ENCODE measurements at places on chromosomes 1 and 21.

DNA sequence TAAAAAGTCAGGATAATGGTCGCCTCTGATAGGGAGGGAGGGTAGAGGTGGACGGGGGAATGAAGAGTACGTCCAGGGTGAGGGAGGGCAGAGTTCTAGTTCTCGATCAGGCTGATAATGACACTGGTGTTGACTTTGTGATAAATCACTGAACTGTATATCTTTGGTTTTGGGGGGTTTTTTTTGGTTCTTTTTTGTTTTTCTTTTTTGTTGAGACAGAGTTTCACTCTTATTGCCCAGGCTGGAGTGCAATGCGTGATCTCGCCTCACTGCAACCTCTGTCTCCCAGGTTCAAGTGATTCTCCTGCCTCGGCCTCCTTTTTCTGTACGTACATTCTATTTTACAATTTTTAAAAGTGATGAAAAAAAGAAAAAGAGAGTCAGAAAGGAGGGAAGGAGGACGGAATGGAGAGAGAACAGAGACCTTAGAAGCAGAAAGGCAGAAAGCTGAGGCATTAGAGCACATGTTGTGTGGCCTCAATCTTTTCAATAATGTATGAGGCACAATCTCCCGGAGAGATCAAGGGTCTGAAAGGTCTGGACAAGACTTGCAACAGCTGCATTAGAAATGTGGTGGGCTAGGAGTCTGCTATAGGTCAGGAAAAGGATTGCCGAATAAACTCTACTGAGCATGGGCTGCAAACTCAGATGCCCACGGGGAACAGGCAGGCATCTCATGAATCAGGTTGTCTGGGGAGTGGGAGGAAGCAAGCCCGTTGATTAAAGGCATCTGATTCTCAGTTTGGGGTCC, 174.8 kb downstream of the TOMM20 start:
- DNase-seq: no peak

- DNase-seq: no peak
Measured at GRCh38 chr1:231778009-231778719, 151.6 kb downstream of the DISC1 start.

DNA sequence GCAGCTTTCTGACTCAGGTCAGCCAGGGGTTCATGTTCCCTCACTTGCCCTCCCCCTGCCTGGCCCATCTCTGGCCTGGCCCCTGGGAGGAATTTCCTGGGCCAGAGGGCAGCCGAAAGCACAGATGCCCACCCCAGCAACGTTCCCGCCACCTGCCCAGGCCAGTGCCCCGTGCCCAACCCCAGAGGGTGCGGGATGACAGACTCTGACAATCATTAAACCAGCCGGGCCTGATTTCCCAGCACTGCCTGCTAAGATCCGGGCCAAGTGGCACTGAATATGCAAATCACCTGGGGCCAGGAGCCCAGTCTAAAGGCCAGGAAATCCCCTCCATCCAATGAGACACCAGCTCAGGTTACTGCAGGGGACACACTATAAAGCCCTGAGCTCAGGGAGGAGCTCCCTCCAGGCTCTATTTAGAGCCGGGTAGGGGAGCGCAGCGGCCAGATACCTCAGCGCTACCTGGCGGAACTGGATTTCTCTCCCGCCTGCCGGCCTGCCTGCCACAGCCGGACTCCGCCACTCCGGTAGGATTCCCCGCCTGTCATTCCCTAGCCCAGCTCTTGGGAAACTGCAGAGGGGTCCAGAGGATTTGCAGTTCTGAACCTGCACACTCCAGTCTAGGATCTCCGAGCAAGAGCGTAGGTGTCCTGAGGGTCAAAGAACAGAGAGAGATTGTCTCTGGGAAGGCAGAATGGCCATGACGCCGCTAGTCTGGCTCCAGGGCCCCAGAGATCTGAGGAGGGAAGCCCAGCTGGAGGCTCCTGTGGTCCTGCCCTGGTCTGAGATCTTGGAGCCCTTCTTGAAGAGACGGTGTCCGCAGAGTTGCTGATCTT, at the start of gene ELF3:
Gene ELF3 (plus strand): TSS at position 408 of the 836 bp plus-strand sequence. CDS start 550 bp downstream, outside the sequence.
- no peak for DNase-seq

GRCh38 chr1:114671939-114672275, 2.1 kb upstream of the DENND2C start:
- no peak for DNase-seq

- no peak for DNase-seq
Measured at GRCh38 chr1:211912038-211912437, 81.5 kb upstream of the LPGAT1 start.

All from AG09319 (cell line).